ENCODE measurements at places on chromosomes 4 and X. TPM values are rescaled to one million over a fixed set of nuclear protein-coding genes. Genes with fewer than 3 reads are reported as not detected.

DNA sequence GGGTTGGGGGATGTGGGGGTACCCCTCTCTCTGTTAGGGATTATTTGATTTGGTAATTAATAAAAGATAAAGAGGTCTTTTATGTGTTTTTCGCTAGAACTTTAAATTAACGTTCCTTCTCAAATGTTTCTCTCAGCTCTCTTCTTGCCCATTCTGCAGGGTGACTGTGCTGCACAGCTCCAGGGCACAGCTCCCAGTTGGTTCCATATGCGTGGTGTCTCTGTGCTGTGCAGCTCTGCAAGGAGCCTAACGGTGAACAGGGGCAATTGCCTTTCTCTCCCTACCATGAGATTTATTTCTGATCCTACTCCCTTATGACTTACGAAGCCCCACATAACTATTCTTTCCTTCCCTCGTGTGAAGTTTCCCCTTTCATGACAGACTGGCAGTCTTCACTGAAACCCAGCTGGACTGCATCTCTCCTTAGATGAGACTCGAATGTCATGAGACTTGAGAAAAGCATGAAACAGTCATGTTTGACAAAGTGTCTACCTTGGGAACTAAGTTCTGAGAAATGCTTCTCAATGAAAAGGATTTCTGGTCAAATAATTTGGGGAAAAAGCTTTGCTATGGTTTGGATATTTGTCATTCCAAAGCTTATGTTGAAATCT, 50.2 kb upstream of the SPRY1 start:
- no peak overlapping the region for H3K4me3 ChIP-seq
- no peaks in the 10 kb centered on the region for H3K4me1 ChIP-seq
- peaks cover 54% of the 10 kb centered on the region for H3K27me3 ChIP-seq
- H3K36me3 ChIP-seq = no peaks in the 10 kb centered on the region

The MAGEB2 gene
- total RNA-seq = not detected

DNA sequence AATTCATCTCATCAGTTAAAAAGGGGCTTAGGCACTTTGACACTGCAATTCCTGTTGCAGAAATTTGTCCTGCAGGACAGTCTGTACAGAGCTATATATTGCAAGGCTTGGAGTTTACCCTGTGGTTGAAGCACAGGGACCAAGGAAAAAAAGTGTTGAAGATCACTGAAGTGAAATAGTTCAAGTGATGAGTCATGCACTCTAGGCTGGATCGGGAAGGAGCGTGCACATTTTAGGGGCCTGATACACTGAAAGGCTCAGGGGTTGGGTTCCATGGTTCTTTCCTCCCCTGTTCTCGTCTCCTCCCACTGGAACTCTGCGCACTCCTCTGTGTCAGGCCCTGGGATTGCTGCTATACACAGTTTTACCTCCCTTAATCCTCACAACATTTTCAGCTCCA, 104.9 kb upstream of the ARMCX2 start:
- no peak for DNase-seq
- H3K27ac ChIP-seq = no peak overlapping the region
- no peak overlapping the region for H3K4me3 ChIP-seq
- H3K36me3 ChIP-seq = no peaks in the 10 kb centered on the region
- H3K4me1 ChIP-seq = no peaks in the 10 kb centered on the region

The CSAG1 gene
- total RNA-seq = not detected

DNA sequence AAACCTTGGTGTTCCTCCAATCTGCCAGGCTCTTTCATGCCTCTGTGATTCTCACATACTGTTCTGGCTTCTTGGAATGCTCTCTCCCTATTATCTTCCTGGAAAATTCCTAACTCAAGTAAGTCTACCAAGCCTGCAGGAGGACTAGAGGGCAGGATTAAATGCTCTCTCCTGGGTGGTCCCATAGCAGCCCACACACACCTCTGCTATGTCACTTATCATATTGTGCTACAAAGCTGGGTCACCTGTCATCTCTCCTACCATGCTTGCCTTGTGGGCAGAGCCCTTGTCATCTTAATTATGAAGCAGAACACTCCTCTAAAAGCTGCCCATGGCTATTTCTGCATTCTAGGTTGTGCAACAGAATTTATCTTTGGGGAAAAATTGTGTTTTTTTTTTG, 344.5 kb upstream of the NOCT start:
- H3K4me1 ChIP-seq = no peaks in the 10 kb centered on the region
- H3K4me3 ChIP-seq = no peak overlapping the region
- H3K27ac ChIP-seq = no peak overlapping the region
- H3K27me3 ChIP-seq = peaks cover 29% of the 10 kb centered on the region
- no peak for DNase-seq
- H3K36me3 ChIP-seq = no peaks in the 10 kb centered on the region

GRCh38 chr4:176755001-176755400, 37.7 kb downstream of the VEGFC start:
- no peaks in the 10 kb centered on the region for H3K4me1 ChIP-seq
- no peak for DNase-seq
- H3K4me3 ChIP-seq = no peak overlapping the region
- no peaks in the 10 kb centered on the region for H3K36me3 ChIP-seq
- H3K27me3 ChIP-seq = peaks cover 5% of the 10 kb centered on the region

- no peaks in the 10 kb centered on the region for H3K4me1 ChIP-seq
- peaks cover 6% of the 10 kb centered on the region for H3K27me3 ChIP-seq
- no peak for DNase-seq
- H3K4me3 ChIP-seq = no peak overlapping the region
Observed at GRCh38 chr4:147586637-147587036, 30.6 kb upstream of the TMEM184C start.

DNA sequence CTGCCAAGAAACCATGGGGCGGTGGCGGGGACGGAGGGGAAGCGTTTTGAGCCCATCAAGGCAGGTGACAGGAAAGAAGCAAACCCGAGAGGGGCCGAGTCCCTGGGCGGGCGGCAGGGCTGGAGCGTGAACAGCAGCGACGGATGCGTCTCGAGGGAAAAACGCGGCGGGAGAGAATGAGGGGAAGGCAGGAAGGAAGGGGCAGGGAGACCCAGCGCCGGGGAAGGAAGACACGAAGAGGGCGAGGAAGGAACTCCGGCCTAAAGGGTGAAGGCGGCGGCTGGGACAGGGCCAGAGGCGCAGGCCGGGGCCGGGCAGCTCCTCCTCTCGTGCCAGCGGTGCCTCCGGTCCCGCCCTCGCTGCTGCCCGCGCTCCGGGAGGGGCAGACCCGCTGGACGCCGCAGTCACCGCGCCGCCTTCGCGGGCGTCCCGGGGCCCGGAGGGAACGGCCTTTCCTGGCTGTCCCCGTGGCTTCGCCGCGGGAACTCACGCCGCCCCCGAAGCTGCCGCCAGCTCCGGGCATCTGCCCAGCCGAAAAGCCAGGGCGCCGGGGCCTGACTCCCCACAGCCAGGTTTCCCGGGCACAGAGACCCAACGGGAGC, 751 bp upstream of the RGS12 start:
- peaks cover 28% of the 10 kb centered on the region for H3K27me3 ChIP-seq
- DNase-seq = no peak
- peak overlapping the region; percentile 81 for H3K27ac ChIP-seq
- H3K4me3 ChIP-seq = peak overlapping the region; percentile 98
- H3K36me3 ChIP-seq = no peaks in the 10 kb centered on the region

The PCDH18 gene
- total RNA-seq = 0.05 TPM

DNA sequence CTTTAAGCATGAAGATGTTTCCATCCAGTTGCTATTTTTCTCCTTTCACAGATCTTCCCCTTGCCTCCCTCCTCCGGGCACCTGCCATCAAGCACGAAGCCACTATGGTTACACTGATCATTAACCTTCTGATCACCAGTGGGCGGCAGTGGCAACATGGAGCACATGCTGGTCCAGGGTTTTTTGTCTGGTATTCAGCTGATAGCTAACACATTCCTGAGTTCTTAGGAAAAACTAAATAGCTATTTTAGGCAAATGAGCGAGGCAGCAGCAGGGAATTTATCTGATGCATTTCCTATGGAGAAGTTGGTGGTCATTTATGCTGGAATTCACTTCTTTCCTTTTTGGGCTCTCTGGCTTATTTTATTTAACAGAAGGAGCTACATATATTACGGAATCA, 22.9 kb downstream of the SHISA3 start:
- H3K27ac ChIP-seq = no peak overlapping the region
- H3K27me3 ChIP-seq = no peaks in the 10 kb centered on the region
- no peak overlapping the region for H3K4me3 ChIP-seq
- H3K4me1 ChIP-seq = no peaks in the 10 kb centered on the region

GRCh38 chr4:100875296-100876068, 357.7 kb upstream of the EMCN start:
- no peaks in the 10 kb centered on the region for H3K4me1 ChIP-seq
- no peak overlapping the region for H3K4me3 ChIP-seq
- H3K36me3 ChIP-seq = no peaks in the 10 kb centered on the region
- no peak for DNase-seq
- peaks cover 15% of the 10 kb centered on the region for H3K27me3 ChIP-seq

DNA sequence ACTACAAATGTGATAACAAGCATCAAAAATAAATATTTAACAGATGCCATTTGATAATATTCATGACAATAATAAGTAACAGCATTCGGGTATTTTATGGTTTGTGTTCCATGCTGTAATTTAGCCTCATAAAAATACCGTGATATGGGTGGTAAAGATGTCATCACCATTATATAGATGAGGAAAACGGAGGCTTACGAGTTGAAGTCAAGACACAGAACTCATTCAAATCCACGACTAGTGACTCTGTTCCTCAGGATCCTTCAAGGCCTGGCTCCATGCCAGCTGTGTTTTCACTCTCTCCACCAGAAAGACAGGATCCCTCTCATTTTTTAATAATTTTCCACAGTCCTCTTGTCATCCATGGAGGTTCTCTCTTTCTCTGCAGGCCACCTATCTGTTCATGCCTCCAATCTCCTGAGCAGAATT, 94.5 kb downstream of the APBB2 start:
- DNase-seq = no peak
- no peaks in the 10 kb centered on the region for H3K36me3 ChIP-seq
- no peak overlapping the region for H3K27ac ChIP-seq
- H3K27me3 ChIP-seq = no peaks in the 10 kb centered on the region

The MAMLD1 gene
- 1.7 TPM for total RNA-seq

The SERTM2 gene
- not detected for total RNA-seq

DNA sequence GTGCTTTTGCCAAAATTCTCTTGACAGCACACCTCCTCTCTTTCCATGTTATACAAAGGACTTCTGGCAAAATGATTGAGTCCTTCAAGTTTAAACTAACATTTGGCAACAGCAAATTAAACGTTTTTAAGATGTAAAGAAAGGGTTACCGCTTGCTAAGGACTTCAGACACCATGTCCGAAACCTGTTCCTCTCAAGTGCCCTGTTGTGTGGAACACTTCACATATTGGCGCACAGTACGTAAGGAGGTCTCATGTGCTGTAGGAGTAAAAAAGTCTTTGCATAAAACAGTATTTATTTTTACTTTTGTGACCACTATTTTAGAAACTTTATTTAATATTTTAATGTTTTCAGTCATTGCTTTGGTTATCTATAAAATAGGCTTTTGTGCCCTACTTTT, 33.7 kb upstream of the HPRT1 start:
- H3K36me3 ChIP-seq = no peaks in the 10 kb centered on the region
- DNase-seq = no peak
- no peak overlapping the region for H3K4me3 ChIP-seq

GRCh38 chr4:144280688-144281087, 140.2 kb upstream of the GYPA start:
- no peaks in the 10 kb centered on the region for H3K27me3 ChIP-seq
- DNase-seq = no peak
- H3K4me1 ChIP-seq = no peaks in the 10 kb centered on the region
- no peaks in the 10 kb centered on the region for H3K36me3 ChIP-seq

DNA sequence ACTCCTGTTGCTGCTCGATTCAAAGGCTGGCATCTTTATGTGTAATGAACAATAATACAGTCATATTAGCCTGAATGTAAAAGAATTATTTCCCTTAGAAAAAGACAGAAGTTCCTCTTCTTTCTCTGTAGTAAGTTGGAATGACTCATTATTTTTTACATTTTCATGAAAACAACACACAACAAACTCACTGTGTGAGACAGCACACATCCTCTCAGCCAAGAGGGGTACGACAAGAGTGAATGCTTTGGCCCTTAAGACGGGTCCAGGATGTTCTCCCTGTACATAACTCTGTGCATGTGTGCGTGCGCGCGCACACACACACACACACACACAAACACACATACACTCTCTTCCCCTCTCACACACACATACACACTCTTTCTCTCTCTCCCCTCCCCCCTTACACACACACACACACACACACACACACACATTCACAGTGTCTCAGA, 72.8 kb downstream of the MANBA start:
- peaks cover 9% of the 10 kb centered on the region for H3K36me3 ChIP-seq
- no peaks in the 10 kb centered on the region for H3K4me1 ChIP-seq
- H3K27ac ChIP-seq = no peak overlapping the region
- no peaks in the 10 kb centered on the region for H3K27me3 ChIP-seq

The FOXR2 gene
- total RNA-seq = not detected

- no peaks in the 10 kb centered on the region for H3K36me3 ChIP-seq
- H3K27ac ChIP-seq = peak overlapping the region; percentile 59
- H3K4me1 ChIP-seq = peaks cover 22% of the 10 kb centered on the region
- no peak for DNase-seq
Observed at GRCh38 chrX:136546371-136546781, 14.4 kb downstream of the VGLL1 start.

DNA sequence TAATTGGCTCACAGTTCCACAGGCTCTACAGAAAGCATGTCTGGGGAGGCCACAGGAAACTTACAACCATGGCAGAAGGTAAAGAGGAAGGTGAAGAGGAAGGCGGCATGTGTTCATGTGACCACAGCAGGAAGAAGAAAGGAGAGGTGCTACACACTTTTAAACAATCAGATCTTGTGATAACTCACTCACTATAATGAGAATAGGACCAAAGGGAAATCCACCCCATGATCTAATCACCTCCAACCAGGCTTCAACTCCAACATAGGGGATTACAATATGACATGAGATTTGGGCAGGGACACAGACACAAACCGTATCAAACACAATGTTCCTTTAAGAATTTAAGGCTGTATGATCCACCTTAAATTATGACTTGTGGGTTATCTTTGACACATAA, 10.5 kb upstream of the PGM2 start:
- no peaks in the 10 kb centered on the region for H3K27me3 ChIP-seq
- H3K4me1 ChIP-seq = peaks cover 14% of the 10 kb centered on the region
- peak overlapping the region; percentile 84 for H3K4me3 ChIP-seq
- peak overlapping the region; percentile 73 for H3K27ac ChIP-seq
- no peak for DNase-seq
- H3K36me3 ChIP-seq = no peaks in the 10 kb centered on the region

GRCh38 chrX:21193196-21193595, 181.0 kb upstream of the CNKSR2 start:
- H3K4me1 ChIP-seq = no peaks in the 10 kb centered on the region
- peaks cover 4% of the 10 kb centered on the region for H3K36me3 ChIP-seq
- H3K4me3 ChIP-seq = no peak overlapping the region
- H3K27ac ChIP-seq = no peak overlapping the region

The HMX1 gene
- not detected for total RNA-seq
